SJSA1 (cell line): ENCODE measurements at places on chromosomes 1 and 21. TPM values are rescaled to one million over a fixed set of nuclear protein-coding genes. Genes with fewer than 3 reads are reported as not detected.

DNA sequence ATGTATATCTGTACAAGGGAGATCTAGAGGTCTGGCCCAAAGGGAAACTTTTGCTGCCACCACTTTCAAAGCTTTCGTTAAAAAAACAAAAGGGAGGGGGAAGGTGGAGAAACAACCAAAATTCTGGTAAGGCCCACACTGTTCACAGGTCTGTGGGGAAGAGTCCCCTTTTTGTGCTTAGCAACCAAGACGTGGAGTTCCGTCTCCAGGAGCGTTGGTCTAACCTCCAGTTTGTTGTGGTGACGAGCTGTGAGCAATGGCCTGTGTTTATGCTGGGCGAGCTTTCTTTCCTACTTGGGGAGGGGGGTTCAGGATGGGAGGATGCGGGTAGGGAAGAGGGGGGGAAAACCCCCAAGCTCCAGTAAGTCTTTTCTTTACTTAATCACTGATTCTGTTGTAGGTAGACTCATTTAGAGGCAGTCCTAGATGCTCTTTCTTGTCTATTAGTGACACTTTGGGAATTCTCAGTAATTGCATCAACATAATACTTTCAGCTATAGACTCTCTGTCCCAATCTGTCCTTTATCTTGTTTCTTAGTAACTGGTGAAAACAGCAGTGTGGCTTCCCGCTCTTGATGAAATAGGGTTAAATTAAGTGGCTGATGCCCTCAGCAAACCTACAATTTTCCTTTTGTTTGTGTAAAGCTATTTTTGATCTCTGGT is 1.5 kb downstream of the HIPK1 start:
- peaks cover 25% of the 10 kb centered on the region for H3K4me1 ChIP-seq
- H3K36me3 ChIP-seq = peaks cover 7% of the 10 kb centered on the region
- H3K27ac ChIP-seq = peak overlapping the region; percentile 79

DNA sequence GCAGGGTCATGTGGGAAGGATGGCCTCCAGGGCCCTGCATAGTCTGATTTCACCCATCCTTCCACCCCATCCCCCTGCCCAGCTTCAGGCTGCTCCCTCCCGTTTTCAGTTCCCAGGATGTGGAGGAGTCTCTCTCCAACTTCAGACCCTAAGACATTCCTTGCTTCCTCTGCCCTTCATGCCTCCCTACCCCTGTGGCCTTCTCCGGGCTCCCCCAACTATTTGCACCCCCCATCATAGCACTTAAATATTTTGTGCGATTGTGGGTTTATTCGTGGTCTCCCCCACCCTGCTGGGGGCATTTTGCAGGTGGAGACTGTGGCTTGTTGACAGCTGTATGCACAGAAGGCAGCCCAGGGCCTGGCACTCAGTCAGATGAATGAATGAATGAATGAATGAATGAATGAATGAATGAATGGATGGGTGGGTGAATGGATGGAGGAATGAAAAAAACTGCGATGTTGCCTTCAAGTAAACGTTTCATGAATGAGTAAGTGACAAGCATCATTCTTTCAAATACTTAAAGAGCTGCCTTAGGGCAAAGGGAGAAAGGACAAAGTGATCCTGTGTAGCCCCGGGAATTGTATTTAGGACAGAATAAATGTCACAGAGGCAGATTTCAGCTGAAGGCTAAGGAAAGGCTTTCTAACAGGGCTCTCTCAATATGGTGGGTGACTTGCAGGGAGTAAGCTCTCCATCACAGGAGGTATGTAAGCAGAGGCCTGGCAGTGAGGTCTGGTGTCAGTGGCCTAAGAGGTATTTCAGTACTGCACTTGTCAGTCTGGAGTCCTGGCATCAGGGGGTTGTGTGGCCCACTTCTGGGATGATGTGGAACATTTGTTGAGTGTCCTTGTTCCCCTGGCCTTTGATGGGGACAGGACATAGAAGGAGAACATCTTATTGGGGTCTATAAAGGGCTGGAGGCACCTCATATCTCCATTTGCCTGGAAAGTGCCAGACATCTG is 156.4 kb downstream of the PTPRU start:
- H3K4me1 ChIP-seq = no peaks in the 10 kb centered on the region
- no peak overlapping the region for H3K4me3 ChIP-seq

- no peak for DNase-seq
- H3K4me3 ChIP-seq = no peak overlapping the region
- H3K36me3 ChIP-seq = no peaks in the 10 kb centered on the region
- H3K4me1 ChIP-seq = no peaks in the 10 kb centered on the region
- H3K27ac ChIP-seq = no peak overlapping the region
These were observed 168.0 kb downstream of the CACNA1E start for GRCh38 chr1:181651276-181651675.

DNA sequence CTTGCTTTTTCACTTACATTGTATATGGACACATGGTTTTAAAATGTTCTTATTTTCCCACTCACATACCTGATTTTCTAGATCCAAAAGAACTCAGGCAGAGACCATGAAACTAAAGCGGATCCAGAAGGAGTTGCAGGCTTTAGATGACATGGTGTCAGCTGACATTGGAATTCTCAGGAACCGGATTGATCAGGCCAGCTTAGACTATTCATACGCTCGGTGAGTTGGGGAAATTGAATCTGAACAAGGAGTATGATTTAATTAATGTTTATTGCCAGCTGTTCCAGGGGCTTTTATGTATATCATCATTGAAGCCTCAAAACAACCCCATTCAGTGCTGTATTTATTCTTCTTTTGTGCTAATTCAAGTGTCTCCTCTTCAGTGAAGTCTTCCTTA is 12.7 kb downstream of the GORAB start:
- no peaks in the 10 kb centered on the region for H3K27me3 ChIP-seq
- H3K27ac ChIP-seq = no peak overlapping the region
- H3K36me3 ChIP-seq = peaks cover 90% of the 10 kb centered on the region

DNA sequence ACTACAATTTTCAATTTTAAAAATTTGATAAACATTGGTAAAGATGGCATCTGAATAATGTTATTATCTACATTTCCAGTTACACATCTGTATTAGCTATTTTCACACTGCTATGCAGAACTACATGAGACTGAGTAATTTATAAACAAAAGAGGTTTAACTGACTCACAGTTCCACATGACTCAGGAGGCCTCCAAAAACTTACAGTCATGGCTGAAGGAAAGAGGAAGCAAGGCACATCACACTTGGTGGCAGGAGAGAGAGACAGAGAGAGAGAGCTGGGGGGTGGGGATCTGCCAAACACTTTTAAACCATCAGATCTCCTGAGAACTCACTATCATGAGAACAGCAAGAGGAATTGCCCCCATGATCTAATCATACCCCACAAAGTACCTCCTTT is 850.0 kb downstream of the LTN1 start:
- no peak overlapping the region for H3K4me3 ChIP-seq
- no peak overlapping the region for H3K27ac ChIP-seq
- H3K36me3 ChIP-seq = no peaks in the 10 kb centered on the region
- no peaks in the 10 kb centered on the region for H3K27me3 ChIP-seq

DNA sequence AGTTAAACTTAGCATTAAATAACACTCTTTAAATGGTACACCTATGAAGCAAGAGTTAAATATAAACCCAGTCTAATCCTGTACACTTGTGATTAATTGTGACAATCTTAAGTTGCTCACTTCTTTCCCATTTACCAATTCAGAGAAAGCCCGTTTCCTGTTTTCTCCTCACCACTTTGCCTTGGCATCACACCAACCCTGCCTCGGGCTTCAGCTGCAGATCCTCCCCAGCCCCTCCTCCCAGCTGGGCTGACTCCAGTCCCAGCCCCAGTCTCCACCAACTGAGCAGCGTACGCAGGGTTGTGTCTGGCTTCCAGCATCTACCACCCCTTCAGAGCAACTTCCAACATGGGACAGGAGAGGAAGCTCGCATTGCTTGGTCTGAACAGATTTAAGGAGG is 4.1 kb downstream of the PYCR2 start:
- H3K27me3 ChIP-seq = no peaks in the 10 kb centered on the region
- H3K36me3 ChIP-seq = peaks cover 63% of the 10 kb centered on the region
- DNase-seq = no peak
- no peak overlapping the region for H3K4me3 ChIP-seq
- peaks cover 20% of the 10 kb centered on the region for H3K4me1 ChIP-seq
- H3K27ac ChIP-seq = no peak overlapping the region

GRCh38 chr1:243977094-243977493 is 74.0 kb upstream of the ZBTB18 start:
- H3K27me3 ChIP-seq = no peaks in the 10 kb centered on the region
- H3K36me3 ChIP-seq = no peaks in the 10 kb centered on the region
- H3K27ac ChIP-seq = no peak overlapping the region
- DNase-seq = no peak

Gene RNU1-2
- total RNA-seq = under 0.01 and 294 TPM in 2 replicates

Gene CFAP107
- total RNA-seq = not detected in 2 replicates

DNA sequence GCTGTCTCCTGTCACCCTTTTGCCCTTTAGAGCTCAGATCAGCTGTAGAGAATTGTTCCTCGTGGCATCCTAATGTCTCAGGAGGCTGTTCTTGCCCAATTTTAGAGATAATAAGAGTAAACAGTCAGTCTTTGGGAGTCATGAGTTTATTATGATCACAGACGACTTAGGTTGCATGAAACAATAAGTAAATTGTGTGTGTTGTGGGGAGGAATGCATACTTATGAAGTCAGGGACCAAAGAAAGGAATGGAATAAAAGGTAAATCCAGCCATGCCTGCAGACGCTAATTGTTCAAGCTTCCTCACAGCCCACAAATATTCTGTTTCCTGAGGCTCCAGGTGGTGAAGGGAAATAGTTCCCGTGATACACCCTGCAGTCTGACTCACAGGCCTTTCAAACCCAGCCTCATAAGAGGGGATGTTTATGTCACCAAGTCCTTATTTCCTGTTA is 897 bp downstream of the EPHX4 start:
- H3K36me3 ChIP-seq = no peaks in the 10 kb centered on the region
- peak; percentile 5 for DNase-seq
- peaks cover 18% of the 10 kb centered on the region for H3K4me1 ChIP-seq
- H3K27ac ChIP-seq = no peak overlapping the region

GRCh38 chr1:20051218-20051829 is 18.7 kb upstream of the PLA2G5 start:
- DNase-seq = no peak
- no peaks in the 10 kb centered on the region for H3K4me1 ChIP-seq
- no peak overlapping the region for H3K4me3 ChIP-seq
- no peak overlapping the region for H3K27ac ChIP-seq
- H3K27me3 ChIP-seq = peaks cover 5% of the 10 kb centered on the region; the same call in 1 of the 2 replicates

DNA sequence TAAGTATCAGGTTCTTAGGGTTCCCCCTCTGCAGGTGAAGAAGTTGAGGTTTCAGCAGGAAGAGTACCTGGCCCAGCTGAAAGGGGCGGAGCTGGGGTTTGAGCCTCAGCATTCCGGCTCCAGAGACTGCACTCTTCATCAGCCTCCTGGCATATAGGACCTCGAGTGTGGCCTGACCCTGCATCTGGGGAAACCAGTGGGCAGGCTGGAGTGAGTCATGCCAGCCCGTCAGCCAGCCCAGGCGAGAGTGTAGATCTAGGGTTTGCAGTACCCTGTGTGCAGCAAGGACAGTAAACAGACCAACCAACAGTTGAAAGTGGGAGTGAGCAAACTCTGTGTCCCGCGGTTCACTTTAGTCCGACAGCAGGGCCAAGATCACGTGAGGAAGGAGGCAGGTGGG is 14.1 kb downstream of the MFSD2A start:
- no peak overlapping the region for H3K4me3 ChIP-seq
- no peaks in the 10 kb centered on the region for H3K4me1 ChIP-seq
- peaks cover 47% of the 10 kb centered on the region for H3K36me3 ChIP-seq
- no peak overlapping the region for H3K27ac ChIP-seq
- DNase-seq = no peak
- H3K27me3 ChIP-seq = no peaks in the 10 kb centered on the region

DNA sequence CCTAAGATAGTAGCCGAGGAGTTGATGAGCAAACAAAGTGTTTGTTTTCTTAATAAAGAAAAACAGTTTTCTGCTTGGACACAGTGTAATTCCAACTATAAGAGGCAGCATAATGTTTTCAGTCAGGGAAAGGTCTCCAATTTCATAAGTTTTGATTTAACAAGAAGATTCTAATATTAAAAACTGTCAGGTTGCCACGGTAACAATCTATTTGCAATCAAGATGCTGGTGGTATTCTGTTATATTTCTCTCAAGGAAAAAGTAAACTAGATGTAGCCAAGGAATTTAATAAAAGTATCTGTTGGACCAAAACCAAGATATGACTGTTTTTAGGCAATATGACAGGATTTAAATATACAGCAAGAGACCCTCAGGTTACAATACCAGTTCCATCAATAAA is 211.7 kb downstream of the SMYD3 start:
- H3K27ac ChIP-seq = no peak overlapping the region
- no peaks in the 10 kb centered on the region for H3K27me3 ChIP-seq
- H3K4me3 ChIP-seq = no peak overlapping the region
- H3K36me3 ChIP-seq = no peaks in the 10 kb centered on the region
- peaks cover 11% of the 10 kb centered on the region for H3K4me1 ChIP-seq

GRCh38 chr1:46490656-46491442 is 1.2 kb downstream of the DMBX1 start:
- H3K4me3 ChIP-seq = no peak overlapping the region
- no peak for DNase-seq
- no peak overlapping the region for H3K27ac ChIP-seq
- H3K27me3 ChIP-seq = peaks cover 80% of the 10 kb centered on the region

Gene OPRD1
- 0.03 and 0.05 TPM in 2 replicates for total RNA-seq

Gene COL16A1
- total RNA-seq = 365 and 404 TPM in 2 replicates

DNA sequence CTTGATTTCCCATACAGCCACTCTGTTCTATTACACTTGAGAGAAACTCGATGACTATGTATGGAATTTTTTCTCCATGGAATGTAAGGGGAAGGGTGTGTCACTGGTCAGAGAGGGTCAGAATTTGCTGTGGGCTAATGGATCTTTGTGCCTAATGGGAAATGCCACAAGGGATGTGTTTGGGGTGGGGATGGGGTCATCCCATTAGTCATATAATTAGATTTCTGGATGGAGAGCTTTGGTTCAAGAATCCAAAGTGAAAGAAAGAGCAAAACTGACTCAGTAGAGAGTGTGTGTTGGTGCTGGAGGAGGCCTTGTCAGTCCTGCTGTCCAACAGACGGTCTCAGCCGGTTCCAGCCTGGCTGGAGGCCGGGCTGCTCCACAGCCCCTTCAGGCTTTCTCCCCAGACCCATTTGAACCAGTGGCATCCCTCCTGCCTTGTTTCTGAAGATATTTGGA is 86.4 kb downstream of the LAMC2 start:
- H3K4me1 ChIP-seq = peaks cover 46% of the 10 kb centered on the region
- H3K36me3 ChIP-seq = no peaks in the 10 kb centered on the region
- H3K27me3 ChIP-seq = no peaks in the 10 kb centered on the region
- peak; percentile 83 for DNase-seq
- peak overlapping the region; percentile 89 for H3K27ac ChIP-seq
